ENCODE measurements at places on chromosomes 11 and 22.

DNA sequence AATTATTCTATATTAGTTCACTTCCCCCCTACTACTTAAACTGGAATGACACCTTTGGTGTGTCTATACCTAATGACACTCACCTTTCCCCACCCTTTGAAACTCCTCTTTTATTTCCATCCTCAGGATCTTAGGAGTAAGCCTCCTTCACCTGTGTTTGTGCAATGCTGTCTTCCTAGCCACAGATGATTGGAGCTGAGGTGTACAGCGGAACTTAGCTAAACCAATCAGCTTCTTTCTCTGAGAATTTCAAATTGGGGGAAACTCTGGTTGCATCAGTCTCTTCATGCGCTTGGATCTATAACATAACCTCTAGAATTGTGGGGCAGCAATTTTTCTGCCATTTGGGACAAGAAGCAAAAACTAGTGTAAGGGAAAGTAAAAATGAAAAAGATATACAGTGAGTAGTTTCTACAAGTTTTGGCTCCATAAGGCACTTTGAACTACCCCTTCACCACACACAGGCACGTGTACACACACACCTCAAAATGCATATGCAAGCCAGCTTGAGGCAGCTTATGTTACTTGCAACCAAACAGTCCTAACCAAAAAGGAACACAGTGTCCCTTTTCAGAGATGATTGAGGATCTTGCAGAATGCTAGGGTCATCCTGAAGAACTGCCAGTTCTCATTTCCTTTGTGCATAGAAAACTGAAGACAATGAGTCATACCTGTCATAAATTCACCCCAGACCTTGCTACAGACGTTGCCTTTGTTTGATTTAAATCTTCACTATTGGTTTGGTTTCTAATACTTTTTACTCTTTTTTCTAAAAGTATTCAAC, 36.0 kb upstream of the LDLRAD3 start:
- no peak for DNase-seq

DNA sequence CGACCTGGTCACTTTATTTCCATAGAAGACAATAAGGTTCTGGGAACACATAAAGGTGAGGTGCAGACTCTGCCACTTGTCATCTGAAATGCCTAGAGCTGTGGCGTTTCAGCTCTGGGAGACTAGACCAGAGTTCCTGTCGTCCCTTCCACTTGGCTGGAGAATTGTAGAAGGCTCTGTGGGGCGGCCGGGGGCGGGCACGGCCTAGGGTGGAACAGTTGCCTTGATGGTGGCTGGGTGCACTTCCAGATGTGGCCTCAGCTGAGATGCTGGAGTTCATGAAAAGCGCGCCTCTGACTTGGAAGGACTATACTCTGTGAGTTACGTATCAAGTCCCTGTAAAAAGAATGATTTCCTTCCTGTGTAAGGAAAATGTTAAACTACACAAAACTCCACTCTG, 16.8 kb downstream of the TRMU start:
- no peak for DNase-seq

DNA sequence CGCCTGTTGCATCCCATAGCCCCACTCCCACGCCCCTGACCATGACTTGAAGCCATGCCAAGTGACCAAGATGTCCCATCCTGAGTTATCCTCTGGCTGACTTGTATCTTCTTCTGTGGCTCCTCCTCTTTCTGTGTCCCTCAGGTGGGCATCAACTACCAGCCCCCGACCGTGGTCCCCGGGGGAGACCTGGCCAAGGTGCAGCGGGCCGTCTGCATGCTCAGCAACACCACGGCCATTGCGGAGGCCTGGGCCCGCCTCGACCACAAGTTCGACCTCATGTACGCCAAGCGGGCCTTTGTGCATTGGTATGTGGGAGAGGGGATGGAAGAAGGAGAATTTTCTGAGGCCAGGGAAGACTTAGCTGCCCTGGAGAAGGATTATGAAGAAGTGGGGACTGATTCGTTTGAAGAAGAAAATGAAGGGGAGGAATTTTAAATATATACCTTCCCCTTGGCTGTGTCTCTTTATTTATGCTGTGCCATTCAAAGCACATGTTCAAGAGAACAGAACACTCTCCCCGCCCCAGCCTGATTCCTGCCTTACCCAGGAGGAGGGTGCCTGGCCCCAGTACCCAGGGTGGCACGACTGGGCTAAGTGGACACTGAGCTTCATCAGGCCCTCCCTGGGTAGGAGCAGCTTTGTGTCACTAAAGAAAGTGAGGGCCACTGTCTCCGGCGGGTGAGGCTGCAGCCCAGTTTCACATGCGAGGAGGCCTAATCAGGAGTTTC, 19.1 kb upstream of the USP18 start:
- DNase-seq = no peak

- DNase-seq = no peak
Observed at GRCh38 chr11:125053167-125053566, 9.9 kb upstream of the SLC37A2 start.

- DNase-seq = no peak
Observed at GRCh38 chr11:27012234-27012921, 18.5 kb downstream of the FIBIN start.

DNA sequence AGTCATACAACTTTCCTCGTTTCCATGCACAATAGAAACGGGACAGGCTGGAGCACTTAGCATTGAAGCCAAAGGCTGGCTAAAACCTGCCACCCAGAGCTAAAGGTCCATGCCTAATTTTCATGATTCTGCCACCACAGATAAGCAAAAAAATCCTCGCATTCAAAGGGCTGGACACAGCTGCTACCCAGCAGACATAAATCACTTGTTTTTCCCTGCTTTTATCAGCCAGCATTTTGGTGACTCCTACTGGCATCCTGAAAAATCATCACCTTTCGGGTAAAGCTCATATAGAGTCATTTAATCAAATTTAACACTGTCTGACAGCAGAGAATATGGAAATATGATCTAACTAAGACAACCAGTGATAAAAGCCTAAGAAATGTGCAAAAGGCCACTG, 37.9 kb downstream of the ALG9 start:
- DNase-seq = no peak

DNA sequence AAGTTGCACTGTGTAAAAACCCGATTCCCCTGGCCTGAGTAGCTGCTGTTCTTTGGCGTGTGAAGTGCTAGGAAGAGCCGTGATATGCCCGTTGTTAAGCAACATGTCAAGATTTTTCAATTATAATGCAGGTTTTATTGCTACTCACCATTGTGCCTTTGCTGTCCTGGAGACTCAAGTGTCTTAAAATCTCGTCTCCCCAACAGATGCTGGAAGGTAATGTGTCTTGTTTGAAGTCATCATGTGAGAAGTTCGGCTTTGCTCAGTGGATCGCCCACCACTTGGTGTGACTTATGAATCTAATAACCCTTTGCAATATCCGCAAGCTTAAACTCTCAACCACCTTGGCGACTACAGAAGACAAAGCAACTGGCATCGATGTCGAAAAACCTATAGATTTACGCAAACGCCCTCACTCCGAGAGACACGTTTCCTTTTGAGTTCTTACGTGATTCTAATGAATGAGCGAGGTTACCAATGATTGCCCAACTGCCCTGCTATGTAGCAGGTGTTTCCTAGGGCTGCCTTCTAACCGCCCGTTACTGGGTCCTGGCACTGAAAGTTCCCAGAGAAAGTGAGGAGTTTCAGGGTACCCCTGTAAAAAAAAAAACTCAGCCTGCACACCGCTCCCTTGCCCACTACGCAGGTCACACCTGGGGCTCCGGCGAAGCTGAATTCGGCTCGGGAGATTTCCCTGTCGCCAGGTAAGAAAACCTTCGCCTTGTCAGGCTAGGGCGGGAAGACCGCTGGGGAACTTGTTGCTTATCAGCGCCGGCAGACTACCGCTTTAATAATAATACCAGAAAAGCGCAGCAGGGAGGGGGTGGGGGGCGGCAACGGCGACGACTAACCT, 21.2 kb upstream of the BDNF start:
- DNase-seq = no peak

DNA sequence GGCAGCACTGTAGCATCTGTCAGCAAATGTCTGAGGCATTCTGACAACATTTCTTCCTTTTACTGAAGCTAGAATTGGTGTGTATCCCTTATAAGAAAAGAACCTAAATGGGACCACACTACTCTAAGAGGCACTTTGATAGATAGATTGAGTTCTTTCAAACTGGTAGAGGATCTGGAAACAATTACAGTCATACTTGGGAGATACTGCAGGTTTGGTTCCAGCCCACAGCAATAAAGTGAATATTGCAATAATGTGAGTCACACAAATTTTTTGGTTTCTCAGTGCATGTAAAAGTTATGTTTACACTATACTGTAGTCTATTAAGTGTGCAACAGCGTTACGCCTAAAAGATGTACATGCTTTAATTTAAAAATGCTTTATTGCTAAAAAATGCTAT, 96.9 kb downstream of the SBF2 start:
- DNase-seq = no peak

- no peak for DNase-seq
Observed at GRCh38 chr11:33734441-33735270, 1.6 kb downstream of the CD59 start.

DNA sequence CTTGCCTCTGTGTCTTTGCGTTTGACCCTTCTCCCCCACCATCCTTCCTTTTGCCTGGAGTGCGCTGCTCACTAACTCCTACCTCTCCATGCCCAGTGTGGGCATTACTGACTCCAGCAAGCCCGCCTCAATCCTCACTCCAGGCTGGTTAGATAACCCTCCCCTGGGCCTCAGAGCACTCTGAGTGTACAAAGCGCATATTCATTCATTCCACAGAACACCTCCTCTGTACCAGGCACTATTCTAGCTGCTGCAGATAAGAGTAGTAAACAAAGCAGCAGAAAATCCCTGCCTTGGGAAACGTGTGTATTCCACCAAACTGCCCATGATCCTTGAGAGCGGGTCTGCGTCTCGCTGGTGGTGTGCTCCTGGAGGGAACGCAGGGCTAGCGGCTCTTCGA, 3.2 kb downstream of the SLC22A8 start:
- DNase-seq = no peak

GRCh38 chr11:1765871-1766718, 2.4 kb upstream of the CTSD start:
- DNase-seq = no peak

GRCh38 chr11:117908109-117908895, 20.9 kb downstream of the TMPRSS13 start:
- DNase-seq = no peak

DNA sequence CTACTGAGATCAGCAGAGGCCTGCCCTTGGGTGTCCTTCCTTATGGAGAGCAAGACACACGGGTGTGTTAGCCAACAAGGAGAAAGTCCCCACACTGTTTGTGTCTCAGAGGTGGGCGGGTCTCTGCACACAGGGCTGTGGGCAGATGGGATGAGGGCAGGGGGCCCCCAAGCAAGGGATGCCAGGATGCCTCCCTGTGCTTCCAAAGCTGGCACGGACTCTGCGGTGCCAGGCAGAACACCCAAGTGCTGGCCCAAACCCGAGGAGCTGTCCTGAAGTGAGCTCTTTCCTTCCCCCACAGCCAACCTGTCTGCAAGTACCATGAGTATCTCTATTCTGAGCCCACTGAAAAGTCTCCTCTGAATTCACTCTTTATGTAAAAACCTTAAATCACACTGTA, 273.3 kb downstream of the CTTN start:
- DNase-seq = no peak

DNA sequence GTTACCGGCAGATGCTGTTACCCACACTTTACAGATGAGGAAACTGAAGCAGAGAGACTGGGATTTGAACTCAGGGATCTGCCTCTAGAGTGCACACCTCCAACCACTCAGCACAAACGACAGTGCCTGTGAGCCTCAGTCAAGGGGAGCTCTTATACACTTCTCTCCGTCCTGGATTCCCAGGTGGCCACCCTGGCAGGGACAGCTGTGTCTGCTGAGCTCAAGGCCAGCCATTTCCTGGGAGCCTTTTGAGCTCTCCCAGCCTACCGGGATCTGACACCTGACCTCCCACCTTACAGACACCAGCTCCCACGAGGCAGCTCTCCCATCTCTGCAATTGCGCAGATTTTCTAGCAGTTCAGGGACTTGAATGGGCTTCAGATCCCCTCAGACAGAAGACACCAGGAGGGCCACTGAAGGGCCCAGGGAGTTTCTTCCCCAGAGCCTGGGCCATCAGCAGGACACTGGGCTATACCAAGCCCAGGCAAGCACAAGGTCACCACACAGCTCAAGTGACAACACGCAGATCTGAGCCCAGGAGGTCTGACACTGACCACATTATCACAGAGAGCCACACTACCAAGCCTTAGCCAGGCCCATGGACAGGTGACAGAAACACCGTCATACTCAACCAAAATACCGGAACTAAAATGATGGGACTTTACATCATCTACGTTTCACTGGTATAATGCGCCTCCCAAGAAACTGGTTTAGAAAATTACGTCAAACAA, 17.1 kb downstream of the PDGFB start:
- no peak for DNase-seq

DNA sequence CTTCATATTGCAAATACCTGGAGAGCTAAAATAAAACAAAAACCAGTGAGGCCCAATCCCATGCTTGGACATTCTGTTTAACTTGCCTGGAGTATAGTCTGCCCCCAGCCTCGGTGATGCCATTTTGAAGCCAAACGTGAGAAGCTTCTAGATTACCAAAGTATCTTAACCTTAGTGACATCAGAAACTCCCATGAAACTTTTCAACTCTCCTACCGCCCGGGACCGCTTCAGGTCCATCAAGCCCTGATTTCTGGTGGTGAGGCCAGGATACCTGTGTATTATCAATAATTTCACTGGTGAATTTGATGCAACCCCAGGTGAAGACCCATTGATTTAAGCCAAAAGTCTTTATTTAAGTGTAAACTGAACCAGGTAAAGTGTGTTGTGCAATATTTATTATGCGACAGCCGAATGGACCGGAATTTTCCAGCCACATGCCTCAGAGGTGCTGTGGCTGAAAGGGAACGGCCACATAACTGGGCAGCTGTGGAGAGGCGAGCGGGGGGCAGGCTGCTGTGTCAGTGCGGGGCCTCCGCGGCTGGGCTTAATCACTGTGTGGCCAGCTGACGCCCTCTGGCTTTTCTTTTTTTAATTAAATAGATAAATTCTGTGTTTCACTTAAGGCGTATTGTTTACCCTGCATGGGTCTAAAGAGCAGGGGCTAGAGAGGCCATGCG, 385.5 kb upstream of the B3GAT1 start:
- no peak for DNase-seq

DNA sequence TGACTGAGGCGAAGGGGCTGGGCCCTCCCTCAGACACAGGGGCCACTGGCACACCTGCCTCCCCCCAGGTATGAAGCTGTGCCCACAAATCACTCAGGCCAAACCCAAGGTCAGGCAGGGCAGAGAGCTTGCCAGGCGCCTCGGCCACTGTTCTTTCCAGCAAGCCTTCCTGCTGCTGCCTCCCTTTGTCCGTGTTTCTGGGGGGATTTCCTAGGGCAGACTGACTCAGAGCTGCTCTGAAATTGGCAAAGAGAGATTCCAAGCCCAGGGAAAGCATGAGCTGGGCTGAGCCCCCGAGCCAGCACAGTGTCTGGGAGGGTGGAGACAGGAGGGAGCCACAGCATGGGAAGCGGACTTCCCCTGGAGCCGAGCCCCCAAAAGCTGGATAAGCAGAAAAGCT, 33.2 kb downstream of the PPP2R1B start:
- no peak for DNase-seq

DNA sequence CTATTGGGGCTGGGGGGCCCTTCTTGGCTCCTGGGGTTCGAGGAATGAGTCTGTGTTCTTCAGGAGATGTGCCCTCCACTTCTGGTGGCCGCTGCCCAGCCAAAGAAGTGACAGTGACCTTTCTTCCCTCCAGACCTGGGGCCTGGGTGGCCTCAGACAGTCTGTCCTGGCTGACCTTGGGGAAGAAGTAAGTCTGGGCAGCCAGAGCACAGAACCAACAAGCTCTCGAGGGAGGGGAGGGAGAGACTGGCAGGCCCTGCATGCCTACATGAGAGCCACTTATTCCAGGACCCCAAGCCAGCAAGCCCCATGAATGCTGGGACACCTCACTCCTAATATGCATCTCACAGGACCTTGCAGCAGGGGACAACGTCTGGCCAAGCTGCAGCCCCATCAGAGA, 27.1 kb upstream of the STK33 start:
- DNase-seq = no peak

GRCh38 chr11:117911694-117912093, 17.5 kb downstream of the TMPRSS13 start:
- peak; percentile 6 for DNase-seq

All from activated CD4-positive, CD25-positive, alpha-beta regulatory T cell treated with anti-CD3 and anti-CD28 coated beads, Interleukin-2, amount 50 U/mL, for 72 hours (primary cell).